ENCODE measurements at places on chromosomes 2 and 18.

DNA sequence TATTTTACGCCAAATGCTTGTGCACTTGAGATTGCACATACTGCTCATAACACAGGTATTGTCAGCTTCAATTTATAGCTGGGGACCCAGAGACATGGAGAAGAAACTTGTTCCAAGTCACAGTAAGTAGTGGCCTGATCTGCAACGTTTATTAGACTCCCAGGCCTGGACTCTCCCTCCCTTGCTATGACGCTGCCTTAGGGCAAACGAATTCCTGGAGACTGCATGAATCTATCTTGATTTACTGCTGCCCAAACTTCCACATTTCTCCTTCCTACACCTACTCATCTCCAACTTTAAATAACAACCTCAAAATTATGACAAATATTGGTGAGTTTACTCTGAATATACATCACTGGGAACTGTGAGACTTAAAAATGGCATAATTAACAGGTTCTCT, 145.1 kb upstream of the CCDC195 start:
- no peak for DNase-seq

- no peak for DNase-seq
Measured at GRCh38 chr2:207066166-207066565, 99.6 kb downstream of the KLF7 start.

DNA sequence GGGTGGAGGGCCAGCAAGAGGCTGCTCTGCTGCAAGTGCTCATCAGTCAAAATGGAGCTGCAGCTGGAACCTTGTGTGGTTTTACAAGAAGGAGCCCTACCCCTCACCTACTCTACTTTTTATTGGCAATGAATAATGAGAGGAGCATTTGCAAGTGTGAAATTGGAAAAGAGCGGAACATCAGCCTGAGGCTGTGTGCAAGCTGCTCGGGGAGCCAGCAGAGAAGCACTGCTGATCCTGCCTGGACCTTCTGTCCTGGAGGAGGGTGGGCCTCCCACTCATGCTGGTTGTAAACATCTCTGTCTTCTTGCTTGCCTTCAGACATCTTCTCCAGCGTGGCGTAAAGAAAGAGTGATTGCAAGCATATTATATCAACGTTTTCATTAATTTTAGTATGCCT, 256.2 kb downstream of the DLGAP1 start:
- no peak for DNase-seq

GRCh38 chr2:67994716-67995115, 68.1 kb downstream of the C1D start:
- DNase-seq, result no peak

- DNase-seq, result no peak
Measured at GRCh38 chr2:20452551-20452950, 5.7 kb downstream of the RHOB start.

DNA sequence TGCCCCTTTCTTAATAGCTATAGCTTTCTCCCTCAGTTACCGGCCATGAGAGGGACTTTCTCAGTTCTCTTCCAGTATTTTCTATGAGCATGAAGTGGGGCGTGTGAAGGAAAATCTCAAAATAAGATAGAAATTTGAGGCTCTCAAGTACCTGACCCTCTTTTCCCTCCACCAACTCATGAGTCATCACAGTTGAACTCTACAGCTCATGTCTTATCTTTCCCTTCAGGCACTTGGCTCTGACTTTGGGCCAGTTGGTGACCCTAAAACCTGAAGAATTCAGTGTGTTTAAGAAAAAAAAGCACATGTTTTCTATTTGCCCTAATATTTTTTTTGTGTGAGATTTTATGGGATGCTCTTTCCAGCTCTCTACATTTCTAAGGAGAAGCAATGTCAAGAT, 896.7 kb upstream of the ZEB2 start:
- DNase-seq, result no peak

DNA sequence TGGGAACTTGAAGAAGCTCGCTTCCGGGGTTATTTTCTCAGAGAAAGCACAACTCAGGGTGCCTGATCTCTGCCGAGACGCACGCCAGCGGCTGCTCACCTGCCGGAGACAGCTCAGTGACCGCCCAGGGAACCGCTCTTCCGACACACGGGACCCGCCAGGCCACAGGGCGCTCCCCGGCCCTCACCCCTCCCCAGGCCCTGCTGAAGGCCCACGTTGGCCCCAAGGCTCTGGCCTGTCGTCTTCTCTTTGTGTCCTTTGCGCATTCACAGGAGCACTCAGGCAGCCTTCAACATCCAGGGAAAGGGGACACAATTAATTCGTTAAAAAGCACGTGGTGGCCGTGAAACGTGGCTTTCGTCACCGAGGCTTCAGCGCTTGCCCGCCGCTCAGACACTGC, 276.3 kb upstream of the SALL3 start:
- DNase-seq, result peak; percentile 47

- DNase-seq, result no peak
Measured at GRCh38 chr2:96846825-96847224, 3.0 kb upstream of the ANKRD23 start.

DNA sequence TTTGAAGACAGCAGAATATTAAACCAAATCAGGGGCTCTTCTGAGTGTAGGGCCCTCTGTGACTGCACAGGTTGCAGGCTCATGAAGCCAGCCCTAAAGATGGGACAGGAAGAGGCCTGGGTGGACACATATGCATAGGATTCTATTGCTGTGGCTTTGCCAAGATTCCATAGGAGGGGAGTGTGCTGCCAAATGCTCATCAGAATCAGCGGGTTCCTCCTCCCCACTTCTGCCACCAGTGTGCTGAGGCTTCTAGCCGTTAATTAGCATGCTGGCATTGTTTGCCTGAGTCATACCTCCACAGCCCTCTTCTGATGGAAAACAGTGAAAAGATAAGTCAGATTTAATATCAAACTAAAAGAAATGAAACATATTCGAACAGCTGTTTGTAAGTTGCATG, 103.9 kb upstream of the TMEFF2 start:
- peak; percentile 13 for DNase-seq

GRCh38 chr2:149544692-149545091, 42.9 kb downstream of the MMADHC start:
- DNase-seq, result no peak

GRCh38 chr2:35172687-35173086, 1182.9 kb upstream of the CRIM1 start:
- no peak for DNase-seq

DNA sequence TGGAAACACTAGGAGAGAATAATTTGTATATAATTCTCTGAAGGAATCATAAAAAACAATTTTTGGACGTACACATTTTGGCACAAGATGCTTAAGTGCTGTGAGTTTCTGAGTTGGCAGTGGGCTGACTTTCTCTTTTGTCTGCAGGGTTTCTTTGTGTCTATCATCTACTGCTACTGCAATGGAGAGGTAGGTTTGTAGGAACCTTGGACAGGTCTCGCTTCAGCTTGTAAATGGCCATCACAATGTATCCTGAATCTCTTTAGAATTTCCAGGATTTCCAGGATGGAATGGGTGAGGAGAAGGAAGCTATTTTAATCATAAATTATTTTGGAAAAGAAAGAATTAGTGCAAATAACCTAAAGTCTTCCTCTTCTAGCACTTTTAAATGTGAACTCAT, 83.9 kb downstream of the PTH2R start:
- DNase-seq, result no peak

DNA sequence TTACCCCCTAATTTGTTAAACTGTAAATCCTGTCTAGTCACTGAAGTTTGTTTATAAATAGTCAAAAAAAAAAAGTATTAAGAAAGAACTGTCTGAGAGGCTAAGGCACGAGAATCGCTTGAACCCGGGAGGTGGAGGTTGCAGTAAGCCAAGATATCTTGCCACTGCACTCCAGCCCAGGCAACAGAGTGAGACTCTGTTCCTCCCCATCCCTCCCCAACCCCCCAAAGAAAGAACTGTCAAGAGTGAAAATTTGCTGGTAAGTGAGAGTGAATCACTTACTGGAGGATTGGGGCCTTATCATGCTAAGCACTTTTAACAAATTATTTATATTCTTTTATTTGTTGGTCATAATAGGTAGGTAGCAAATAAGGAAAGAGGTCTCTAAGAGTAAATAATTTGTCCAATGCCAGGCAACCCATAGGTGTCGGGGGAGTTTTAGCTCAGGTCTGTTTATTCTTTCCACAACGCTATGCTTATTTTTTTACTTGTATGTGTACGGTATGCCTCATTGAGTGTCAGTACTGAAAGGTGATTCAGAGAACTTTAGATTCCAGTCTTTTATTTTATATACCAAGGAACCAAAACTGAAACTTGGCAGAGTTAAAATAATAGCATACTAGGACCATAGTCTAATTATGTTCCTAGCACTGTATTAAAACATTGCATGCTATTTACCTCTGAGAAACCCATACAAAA, 2.5 kb downstream of the TAF4B start:
- DNase-seq, result no peak

GRCh38 chr2:182924306-182924705, 57.9 kb upstream of the FRZB start:
- no peak for DNase-seq

DNA sequence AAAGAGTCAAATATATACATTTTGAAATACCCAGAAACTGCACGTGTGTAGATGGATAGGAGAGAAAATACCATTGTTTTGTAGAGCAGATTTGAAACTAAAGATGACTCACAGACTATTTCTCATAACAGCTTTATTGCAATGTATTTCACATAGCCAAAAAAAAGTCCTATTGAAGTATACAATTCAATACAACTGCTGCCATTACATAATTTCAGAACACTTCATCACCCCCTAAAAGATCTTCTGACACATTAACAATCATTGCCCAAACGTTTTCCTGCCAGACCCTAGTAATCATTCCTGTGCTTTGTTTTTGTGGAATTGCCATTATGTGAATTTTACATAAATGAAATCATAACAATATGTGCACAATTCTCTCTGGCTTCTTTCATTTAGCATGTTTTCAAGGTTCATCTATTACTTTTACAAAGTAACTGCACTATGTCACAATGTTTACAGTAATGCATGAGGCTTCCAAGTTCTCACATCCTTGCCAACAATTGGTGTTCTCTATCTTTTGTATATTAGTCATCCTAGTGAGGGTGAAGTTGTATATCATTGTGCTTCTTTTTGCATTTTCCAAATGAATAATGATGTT, 378.6 kb upstream of the CWC22 start:
- DNase-seq, result no peak

DNA sequence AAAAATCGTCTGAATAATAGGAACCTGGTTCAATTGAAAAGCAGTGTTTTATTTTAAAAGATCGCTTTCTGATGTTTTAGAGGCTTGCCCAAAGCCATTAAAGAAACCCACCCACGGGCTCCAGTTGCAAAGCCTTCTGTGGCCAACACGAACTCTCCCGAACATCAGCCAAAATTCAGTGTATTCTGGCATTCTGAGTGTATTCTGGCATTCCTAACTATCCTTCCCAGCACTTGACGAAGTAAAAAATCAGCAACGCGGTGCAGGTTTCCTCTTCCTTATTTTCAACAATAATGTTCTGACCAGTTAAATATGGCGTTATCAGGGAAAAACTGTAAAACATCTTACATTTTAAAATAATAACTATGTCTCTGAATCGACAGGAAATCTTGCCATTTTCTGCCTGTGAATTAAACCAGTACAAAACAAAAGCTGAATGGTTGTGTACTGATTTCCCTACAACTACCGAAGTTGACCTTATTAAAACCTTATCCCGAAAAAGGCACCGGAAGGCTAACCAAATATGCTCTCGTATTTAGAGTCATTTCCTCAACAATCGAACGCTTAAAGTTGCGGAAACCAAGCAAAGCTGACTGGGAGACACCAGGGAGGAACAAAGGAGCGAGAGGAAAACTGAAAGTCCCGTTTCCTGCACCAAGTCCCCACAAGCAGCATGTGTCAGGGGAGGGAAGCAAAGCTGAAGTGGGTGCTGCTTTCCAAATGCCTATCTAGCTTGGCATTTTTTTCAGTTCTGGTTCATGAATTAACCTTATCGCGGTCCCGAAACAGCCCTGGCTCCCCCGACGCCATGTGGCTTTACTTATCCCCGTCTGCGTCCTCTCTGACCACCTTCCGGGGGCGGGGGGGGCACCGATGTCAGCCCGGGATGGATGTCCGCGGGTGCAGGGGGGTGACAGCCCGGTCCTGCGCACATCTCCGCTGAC, 44.3 kb downstream of the ZNF516 start:
- no peak for DNase-seq

DNA sequence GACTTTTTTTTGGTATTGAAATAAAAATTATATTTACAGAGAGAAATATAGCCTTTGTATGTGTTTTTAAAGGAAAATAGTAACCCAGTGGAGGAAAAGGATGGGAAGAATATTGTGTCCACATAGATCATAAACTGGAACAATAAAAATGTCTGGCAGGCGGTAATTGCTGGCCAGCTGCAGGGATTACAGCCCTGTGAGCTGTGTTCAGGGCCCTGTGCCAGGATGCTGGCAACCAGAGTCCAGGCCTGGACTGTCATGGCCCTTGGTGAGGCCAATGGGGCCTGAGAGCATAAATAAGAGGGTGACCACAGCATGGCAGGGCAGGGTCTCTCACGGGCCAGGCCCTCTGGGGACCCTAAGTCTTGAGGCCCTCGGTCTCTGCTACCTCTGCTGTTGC, 171.2 kb downstream of the ACOXL start:
- DNase-seq, result no peak

- no peak for DNase-seq
Measured at GRCh38 chr2:201938781-201939180, 94.9 kb upstream of the FZD7 start.

- DNase-seq, result no peak
Measured at GRCh38 chr2:191114403-191114886, 36.3 kb downstream of the STAT4 start.
